GF-D8 (cell line): ENCODE measurements at places on chromosomes 2 and 18.

DNA sequence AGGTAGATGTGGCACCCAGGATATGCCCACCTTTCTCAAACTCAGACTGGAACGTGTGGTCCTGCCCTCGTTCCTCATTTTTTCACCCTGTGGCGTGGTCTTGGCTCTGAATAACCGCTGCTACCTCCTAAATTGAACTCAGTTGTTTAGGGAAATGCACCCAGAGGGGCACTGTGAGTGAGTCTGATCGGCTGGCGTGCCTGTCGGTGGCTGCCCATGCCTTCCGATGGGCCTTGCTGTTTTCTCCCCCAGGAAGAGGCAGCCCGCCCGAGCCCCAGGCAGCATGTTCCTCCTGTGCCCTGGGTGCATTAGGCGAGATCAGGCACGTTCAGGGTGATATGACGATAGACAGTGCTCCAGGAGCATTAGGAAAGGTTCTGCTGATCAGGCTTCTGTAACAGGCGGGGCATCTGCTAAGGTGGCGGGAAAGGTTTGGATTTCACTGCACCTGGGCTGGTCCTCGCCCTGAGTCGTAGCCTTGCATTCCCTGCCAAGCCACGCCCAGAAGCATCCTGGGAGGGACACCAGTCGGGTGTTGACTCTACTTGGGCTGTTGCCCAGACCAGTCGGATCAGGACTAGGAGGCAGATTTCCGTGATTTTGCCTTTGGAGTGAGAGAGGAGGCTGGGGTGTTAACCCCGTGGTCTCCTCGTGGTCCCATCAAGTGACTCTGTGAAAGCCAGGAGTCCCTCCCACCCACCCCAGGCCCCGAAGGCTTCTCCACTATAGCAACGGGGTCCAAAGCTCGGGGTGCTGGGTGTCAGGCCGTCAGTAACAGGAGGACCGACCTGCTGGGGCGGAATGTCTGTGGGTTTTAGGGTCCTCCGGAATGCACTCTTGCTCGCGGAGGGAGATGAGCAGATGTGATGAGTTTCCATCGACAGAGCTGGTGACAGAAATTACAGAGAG is 75.1 kb downstream of the SH3BP4 start:
- DNase-seq: no peak

DNA sequence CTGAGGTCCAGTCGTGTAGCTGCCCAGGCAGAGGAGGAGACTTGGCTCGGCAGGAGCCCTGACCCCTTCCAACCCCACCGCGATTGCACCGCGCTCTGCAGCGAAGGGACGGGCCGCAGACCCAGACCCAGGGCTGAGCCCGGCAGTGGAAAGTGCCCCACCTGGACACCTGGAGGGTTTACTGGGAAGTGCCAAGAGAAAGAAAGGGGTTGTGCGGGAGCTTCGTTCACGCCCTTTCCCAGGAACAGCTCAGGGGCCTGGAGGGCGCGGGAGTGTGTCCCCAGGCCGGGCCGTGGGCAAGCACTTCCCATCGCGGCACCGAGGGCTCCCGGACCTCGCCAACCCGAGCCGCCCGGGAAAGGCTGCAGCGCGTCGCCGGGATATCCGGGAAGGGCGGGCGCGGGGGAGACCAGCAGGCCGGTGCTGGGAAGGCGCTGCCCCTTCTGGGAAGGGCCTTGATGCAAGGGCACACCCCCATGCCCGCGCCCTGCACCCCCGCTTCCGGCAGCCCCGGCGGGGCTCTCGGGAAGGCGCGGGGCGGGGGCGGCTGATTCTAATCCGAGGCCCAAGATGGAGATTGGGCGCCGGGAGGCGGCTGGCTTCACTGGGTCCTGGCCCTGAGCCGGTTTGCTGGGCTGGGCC is 36.1 kb upstream of the MRPL33 start:
- DNase-seq: no peak

DNA sequence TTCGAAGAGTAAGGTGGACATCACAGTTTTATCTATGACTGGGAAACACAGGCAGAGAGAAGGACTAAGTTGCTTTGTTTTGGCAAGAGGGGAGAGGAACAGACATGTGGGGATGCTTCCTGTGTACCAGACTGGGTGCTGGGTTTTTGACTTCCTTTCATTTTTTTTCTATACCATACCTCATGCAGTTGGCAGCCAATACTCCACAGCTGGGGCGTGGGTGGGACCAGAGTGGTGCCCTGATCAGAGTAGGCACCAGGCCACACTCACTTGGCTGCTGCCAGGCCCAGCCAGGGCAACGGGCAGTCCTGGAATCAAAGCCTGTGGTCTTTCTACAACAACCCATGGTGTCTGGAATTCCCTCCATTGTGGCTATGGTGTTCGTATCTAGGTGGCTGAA is 45.2 kb downstream of the SH3RF3 start:
- DNase-seq: no peak

GRCh38 chr18:12599966-12600365 is 57.9 kb downstream of the SPIRE1 start:
- DNase-seq: no peak

GRCh38 chr2:240383099-240383758 is 52.2 kb upstream of the GPC1 start:
- no peak for DNase-seq
